Ecto neural progenitor cell (in vitro differentiated cells): ENCODE measurements at places on chromosomes 5 and 9.

- no peak for DNase-seq
Observed at GRCh38 chr5:181181650-181182565, 23.1 kb downstream of the TRIM7 start.

GRCh38 chr5:132668706-132669454 is 4.9 kb upstream of the IL4 start:
- DNase-seq, result no peak

- no peak for DNase-seq
Observed at GRCh38 chr5:573206-573605, 38.9 kb upstream of the CEP72 start.

DNA sequence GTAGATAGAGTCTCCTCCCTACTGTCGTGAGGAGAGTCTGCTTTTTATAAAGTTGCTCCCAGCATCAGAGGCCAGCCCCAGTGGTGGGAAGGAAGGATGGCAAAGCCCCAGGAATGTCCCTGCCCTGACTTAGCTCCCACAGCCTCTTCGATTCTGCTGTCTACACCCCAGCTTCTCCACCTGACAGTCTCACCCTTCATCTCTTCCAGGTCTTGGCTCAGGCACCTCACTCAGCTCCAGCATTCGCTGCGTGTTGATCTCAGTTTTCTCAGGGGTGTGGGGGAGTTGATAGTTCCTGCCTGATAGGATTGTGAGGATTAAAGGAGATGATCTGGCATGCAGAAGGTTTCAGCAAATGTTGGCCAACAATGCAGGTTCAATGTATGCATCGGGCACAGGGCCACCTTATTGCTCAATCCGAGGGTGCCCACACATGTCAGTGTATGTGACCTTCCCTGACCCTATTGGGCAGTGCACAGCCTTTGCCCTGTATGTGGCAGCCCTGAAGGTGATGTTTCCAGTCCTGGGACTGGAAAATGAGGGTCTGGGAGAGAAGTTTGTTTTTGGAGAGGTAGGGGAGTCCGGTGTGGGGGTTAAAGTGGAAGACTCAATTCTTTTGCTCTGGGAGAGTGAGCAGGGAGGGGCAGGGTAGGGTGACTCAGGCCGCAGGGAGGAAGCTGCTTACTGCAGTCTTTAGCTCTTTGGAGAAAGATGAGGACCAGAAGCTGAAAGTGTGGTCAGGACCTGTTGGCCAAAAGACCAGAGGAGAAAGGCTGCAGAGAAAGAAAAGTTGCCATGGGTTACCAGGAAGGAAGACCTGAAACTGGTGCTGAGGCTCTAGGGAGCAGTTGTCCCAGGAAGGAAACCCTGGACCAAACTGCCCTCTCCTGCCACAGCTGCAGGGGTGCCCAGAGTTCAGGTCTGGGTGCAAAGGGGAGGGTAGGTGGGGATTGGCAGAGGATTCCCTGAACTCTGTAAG is 153.2 kb downstream of the MACROH2A1 start:
- peak; percentile 32 for DNase-seq

- DNase-seq, result no peak
Observed at GRCh38 chr5:137565450-137565849, 66.3 kb upstream of the SPOCK1 start.

DNA sequence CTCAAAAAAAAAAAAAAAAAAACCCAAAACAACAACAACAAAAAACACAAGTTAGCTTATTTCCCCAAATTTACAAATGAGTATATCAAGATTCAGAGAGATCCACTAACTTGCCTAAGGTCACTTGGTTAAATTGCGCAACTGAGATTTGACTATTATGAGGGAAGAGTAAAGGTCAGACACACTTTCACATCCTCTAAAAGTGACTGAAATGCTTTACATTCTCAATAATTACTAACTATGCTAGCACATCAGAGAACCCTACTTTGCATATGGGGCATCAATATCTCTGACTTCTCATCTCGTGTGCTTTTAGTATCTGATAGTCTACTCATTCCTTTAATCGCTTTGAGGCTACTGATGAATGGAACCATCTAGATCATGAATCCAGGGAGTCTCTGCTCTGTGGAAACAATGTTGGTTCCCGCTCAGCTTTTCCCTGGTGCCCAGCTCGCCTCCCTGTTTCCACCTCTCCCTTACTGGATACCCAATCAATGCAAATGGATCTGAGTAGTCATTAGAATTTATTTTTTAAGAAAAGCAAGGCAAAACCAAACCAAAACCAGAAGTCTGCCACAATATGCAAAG is 182.1 kb upstream of the TRIM32 start:
- DNase-seq, result no peak

DNA sequence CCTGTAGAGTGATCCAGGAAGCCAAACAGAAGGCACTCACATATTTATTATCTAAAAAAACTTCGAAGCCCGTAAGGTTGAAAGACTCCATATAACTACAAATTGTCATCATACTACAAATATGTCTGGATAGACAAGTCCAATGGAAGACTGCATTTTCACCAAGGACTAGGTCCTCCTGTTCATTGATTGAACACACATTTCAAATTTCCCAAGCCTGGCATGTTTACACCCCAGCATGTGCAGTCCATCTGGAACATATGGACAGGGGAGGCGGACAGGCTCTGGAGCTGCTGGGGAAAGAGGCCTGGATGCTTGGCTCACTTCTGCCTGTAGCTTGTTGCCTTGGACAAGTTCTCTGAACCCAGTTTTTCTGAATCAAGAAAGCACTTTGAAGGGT is 378.7 kb downstream of the ENC1 start:
- no peak for DNase-seq

DNA sequence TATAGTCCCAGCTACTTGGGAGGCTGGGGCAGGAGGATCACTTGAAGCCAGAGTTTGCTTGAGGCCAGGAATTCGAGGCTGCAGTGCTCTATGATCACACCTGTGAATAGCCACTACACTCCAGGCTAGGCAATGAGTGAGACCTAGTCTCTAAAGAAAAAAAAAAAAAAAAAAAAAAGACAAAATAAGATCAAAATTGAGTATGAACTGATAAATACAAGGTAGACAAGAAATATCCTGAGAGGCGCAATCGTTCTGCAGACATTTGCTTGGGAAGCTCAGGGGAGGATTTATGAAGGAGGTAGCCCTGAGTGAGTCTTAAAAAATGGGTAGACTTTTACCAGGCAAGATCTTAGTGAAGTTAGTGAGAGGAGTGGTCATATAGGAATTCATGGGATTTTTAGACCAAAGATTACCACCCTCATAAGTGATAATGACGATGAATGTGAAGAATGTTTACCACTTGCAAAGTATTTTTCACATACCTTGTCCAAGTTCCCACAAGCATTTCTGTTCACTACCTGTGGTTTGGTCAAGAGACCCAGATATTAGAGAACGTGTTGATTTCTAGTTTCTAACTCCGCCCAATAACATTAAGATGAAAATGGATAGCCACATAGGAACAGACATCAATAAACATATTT is 4.4 kb downstream of the PDCD1LG2 start:
- no peak for DNase-seq

DNA sequence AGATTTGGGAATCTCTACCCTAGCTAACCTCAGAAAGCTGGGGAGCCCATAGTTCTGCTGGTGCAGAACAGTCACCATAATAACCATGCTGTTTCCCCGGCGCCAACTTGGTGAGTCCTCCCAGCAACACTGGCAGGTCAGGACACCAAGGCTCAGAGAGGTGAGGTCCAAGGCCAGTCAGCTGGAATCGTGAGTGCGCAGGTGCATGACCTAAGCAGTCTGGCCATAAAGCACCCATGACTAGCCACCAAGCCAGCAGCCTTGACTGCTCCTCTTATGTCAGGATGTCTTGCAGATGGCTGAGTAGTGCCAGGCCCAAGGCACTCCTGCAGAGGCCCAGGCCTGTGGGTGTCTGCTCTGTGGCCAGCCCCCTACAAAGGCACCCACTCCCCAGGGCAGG is 2.6 kb downstream of the RNF44 start:
- DNase-seq, result no peak

GRCh38 chr9:112896131-112896530 is 5.5 kb upstream of the SLC46A2 start:
- DNase-seq, result no peak

DNA sequence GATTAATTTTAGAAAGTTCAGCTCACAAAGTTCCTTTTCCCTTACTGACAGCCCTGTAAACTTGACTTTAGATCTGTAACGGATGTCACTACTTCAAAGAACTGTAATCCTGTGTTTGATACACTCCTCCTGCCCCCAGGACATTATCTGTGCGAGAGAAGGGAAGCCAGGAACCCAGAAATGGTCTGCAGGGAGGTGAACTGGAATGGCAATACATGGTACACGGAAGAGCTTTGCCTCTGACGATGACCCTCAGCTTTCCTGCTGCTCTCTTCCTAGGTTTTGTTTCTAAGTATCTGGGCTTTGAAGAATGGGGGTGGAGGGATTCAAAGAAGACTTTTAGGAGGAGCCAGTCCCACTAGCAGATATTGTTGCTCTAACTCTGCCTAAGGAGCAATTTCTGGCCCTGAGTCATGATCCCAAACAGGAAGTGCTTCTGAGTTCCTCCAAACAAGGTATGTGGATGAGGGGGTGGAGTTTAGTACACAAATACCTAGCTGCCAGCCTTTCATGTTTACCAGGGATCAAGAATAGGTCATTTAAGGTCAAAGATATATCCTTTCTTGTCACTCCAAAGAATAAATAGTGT is 43.4 kb upstream of the TMC1 start:
- DNase-seq, result no peak

DNA sequence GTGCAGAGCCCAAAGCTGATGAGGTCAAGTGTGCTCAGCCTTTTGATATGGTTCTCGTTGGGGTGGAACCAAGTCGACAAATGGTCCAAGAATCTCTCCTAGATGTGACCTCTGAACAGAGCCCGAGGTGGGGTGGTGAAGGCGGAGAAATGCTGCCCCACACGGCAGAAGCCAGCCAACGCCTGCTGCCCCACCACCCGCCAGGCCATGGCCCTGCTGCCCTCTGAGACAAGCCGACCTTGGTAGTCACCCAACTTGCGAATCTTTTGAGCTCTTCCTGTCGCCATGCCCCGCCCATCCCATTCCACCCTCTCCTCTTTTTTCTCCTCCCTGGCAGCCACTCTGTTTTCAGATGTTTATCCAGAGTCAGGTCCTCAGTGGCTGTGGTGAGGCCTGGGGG is 91.5 kb upstream of the EGFLAM start:
- DNase-seq, result no peak

DNA sequence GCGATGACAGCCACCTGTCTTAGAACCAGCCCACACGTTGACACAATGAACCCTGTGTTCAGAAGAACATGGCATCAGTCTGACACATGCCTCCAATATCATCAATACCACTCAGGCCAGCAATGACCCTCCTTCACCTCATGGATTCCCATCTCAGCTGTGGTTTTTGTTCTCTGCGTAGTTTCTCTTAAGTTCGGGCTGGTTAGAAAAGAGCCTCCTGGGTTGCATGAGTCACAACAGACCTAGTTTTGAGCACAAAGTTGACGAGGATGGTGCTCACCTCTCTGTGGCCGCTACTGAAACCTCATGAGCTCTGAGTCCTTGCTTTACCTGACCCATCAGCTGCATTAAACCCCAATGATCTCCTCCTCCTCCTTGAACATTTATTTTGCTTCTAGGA is 299.9 kb downstream of the SPOCK1 start:
- DNase-seq, result no peak

DNA sequence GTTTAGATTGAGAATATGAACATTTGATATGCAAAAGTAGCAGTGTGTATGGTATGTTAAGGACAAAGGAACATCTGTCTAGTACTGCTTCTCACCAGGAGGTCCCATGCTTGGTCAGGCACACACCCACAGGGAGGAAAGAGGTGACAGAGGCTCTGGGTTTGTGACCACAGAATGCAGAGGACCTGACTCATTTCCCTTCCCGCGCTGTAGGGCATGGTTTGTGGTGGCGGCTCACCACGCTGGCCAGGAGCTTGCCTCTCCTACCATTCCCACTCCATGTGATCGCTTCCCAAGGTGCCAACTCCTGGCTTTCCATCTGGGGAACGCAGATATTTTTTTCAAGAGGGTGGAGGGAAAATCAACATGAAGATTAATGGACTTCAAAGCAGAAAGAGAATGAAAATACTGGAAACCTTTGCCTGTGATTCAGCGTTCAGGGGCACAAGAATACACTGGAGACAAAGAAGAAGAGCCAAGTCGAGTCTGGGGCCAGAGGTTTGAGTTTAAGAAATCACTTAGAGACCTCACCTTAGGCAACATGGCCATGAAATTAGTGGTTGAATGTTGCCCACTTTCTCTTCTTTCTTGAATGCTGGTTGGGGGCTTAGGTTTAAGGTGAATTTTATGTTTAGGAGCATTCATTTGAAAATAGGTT is 477.8 kb downstream of the CCDC171 start:
- DNase-seq, result no peak

- DNase-seq, result no peak
Observed at GRCh38 chr5:103374473-103374963, 116.0 kb downstream of the MACIR start.

DNA sequence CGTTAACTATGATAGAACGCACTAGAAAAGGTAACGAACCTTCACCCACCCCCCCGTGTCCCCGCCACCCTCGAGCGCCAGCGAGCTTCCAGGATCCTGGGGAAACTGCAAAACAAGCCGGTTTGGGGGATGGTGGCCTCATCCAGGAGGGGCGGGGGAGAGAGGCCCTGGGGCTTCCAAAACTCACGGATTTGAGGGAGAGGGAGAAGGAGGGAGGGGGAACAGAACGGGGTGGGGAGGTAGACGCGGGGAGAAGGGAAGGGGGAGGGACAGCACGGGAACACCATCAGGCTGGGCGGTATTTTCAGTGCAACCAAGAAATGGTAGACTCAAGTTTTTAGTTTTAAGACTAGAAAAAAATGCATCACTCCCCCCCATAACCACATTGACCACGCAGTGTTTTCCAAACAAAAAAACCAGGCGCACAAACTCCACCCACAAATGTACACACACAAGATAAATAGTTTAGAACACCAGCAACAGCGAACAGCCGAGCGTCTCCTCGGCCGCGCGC is 1.4 kb downstream of the NRARP start:
- DNase-seq, result peak; percentile 81

DNA sequence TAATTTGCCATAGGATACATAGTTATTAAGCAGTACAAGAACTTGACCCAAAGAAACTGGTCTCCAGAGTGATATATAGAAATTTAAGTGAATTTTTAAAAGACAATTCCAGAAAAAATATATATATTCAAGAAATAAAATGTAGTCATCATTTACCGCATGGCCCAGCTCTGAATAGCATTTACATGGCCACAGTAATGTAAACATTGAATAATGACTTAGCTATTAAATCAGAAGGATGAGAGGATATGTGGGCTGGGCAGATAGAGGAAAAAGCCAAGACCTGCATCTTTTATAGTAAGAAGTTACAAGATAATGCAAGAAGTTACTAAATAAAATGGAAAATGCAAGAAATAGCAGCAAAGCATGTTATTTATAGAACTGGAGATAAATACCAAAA is 405.2 kb upstream of the WWC1 start:
- DNase-seq, result no peak

DNA sequence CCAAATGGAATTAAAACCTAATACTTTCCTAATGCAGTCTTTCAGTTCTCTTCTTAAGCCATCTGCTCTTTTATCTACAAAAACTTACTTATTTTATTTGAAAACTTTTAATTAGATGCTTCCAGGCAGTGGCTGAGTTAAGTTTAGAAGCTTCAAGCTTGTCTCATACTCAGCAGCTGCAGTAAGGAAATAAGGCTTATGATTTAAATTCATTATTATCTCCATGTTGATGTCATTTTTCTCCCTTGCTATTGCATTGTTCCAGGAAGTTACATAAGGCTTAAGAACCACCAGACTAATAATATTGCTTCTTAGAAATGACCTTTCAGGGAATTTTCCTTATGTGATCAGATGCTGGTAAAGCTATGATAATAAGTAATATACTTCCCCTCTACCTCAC is 119.6 kb downstream of the PPP2R2B start:
- DNase-seq, result no peak

- DNase-seq, result no peak
Observed at GRCh38 chr9:132980157-132980556, 1.7 kb downstream of the GFI1B start.

- DNase-seq, result no peak
Observed at GRCh38 chr5:128736553-128736952, 198.5 kb upstream of the FBN2 start.
